ENCODE measurements at places on chromosomes 2 and 18.

DNA sequence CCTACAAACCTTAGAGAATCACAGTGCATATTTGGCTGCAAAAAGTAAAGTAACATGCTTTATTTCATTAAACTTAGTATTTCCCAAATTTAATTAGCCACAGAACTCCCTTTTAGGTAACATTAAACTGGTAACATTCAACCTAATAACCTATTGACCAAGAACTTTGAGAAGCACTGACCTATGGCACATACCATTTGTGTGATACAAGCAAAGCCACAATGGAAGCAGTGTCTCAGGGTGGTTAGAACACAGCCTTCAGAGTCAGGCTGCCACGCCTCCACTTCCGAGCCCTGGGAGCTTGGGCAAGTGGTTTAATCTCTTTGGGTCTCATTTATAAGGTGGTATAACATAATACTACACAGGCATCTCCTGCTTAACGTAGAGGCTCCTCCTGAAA is 301.4 kb downstream of the PDE11A start:
- DNase-seq = no peak

- no peak for DNase-seq
Measured at GRCh38 chr2:102078773-102079172, 63.8 kb upstream of the IL1R1 start.

DNA sequence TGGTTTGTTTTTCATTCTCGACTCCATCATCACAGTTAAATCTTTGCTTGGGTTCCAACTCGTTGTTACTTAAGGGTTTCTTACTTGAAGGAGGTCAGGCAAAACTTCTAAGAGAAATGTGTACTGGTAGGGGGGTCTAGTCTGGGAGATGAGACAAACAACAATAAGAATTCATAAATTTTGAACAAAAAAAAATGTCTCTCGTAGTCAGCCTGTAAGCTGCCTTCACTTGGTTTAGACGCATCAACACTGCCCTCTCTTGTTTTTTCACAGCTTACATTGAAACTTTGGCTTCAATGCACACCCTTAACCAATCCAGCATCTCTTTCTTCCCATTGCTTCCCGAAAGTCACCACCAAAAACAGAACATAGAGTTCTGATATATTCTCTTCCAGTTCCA is 576.4 kb upstream of the PIK3C3 start:
- DNase-seq = no peak

- DNase-seq = no peak
Measured at GRCh38 chr2:16650287-16651249, 15.1 kb downstream of the CYRIA start.

- no peak for DNase-seq
Measured at GRCh38 chr2:102107741-102108070, 34.8 kb upstream of the IL1R1 start.

Measured in stimulated activated CD8-positive, alpha-beta memory T cell treated with anti-CD3 and anti-CD28 coated beads, Interleukin-4, amount 100 ng/mL, for 4 hours (primary cell).